ENCODE measurements at places on chromosomes 7 and 10.
A peak's percentile ranks its signal among the peaks of the same experiment; 100 is the strongest.

- DNase-seq = no peak
Measured at GRCh38 chr7:21962677-21963076, 17.0 kb upstream of the CDCA7L start.

- no peak for DNase-seq
Measured at GRCh38 chr10:128097783-128098182, 28.4 kb downstream of the MKI67 start.

DNA sequence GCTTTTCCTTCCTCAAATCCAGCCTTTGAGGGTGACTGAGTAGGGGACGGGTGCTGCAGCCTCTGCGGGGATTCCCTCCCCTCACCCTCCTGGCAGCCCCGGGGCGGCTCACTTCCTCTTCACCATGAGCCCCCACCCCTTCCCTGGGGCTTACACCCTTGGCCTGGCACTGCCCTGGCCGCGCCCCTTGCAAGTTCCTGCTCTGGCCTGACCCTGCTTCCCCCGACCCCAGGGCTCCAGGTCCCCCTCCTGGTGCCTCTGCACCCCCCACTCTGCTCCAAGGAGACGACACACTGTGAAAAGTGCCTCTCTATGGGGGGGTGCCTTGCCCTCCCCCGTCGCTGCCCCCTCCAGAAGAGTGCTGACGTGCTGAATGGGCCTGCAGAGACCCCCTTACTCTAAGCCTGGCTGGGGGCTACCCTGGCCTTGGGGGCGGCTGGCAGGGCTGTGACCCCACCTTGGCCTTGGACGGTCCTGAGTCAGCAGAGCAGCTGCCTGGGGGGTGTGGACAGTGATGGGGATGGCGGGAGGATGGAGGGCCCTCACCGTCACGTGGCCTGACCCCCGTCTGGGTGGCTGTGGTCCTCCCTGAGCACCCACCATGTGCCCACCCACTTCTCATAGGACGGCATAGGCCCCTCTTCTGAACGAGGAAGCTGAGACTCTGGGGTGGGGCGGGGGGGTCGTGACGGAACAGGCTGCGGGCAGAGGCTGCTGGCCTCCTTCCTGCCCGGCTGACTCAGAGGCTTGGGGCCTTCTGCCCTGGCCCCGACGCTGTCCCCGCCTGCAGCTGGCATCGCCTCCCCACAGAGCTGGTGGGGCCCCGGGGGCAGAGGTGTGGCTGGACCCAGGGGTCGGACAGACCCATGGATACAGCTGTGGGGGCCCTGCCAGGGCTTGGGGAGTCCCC, 9.8 kb downstream of the LFNG start:
- peak; percentile 52 for DNase-seq

- DNase-seq = peak; percentile 64
Measured at GRCh38 chr7:26202019-26202990, 760 bp downstream of the CBX3 start.

GRCh38 chr7:100544386-100544785, 5.4 kb downstream of the AGFG2 start:
- DNase-seq = no peak

DNA sequence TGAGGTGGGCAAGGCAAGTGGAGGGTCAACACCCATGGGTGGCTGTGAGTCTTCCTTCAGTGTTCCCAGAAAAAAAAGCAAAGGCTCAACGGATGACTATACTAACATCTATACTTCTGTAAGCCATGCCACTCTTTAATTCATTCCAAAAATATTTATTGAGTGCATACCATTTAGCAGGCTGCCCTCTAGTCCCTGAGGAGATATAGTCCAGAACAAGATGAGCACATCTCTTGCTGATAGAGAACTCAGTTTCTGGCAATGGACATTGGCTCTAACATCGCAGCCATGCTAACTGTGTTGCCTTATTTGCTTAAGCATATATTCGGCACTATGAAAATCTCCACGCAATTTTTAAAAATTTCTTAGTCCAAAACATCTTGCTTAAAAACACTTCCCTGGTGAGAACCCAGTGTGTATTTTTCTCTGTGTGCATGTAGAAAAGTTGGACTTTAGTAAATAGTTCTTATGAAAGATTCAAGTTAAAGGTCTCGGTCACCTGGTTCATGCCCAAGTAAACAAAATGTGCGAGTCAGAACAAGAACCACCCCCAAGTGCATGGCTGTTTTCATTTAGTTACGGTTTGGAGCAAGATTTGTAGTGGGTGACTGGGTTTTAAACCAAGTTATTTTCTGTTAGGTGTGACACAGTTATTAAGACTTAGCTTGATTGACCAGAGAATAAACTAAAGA, 69.8 kb downstream of the MET start:
- no peak for DNase-seq

- DNase-seq = no peak
Measured at GRCh38 chr7:74097937-74098614, 14.5 kb downstream of the LIMK1 start.

GRCh38 chr7:45889367-45890067, 1.2 kb downstream of the IGFBP1 start:
- no peak for DNase-seq

DNA sequence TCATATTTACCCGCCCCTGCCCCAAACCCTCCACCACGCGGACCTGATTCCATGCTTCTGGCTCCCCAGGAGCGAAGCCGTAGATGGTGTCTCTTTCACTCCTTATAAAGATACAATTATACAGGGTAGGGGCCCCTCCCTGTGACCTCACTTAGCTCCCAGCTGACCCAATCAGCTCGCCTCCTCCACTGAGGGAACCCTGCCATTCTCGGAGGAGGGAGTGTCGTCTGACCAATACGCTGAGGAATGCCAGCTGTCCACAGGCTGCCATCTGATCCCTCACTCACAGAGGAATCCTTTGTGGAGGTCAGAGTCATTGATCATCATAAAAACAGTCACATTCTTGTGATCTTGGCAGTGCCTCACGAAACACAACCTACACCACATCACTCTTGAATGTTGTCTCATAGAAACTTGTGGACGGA, 67.5 kb upstream of the INSIG1 start:
- no peak for DNase-seq

GRCh38 chr7:13911909-13912308, 77.6 kb downstream of the ETV1 start:
- DNase-seq = no peak

DNA sequence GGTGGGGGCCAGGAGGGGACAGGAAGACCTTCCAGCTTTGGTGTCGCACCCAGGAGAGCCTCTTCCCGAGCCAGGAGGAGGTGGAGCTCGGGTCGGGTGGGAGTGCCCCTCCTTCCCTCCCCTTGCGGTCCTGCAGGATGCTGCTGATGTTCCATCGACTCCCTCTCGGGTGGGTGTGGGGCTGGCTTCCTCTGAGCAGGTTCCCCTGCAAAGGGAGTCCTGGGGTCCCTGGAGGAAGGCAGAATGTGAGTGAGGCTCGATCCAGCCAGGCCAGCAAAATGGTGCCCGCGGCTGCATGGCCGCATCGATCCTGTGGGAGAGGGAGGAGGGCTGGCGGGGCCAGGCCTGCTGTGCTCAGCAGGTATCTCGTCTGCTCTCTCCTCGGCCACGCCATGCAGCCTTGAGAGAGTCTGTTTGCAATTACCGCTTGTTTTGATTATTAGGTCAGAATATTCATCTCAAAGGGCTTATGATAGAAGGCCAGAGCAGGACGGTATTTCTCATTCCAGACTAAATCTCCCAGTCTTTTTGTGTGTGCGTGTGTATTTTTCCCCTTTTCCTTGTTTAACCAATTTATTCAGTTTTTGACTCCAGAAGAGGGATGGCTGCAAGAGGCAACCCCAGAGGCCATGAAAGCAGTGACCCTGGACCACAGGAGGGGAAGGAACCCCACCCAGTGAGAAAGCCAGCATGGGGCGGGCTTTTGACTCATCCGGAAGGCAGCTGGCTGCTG, 137.3 kb upstream of the ZMIZ1 start:
- DNase-seq = no peak

Measured in activated CD8-positive, alpha-beta memory T cell treated with anti-CD3 and anti-CD28 coated beads, Interleukin-2, amount 50 U/mL, for 4 hours (primary cell).